ENCODE measurements at places on chromosomes 11 and 22.

DNA sequence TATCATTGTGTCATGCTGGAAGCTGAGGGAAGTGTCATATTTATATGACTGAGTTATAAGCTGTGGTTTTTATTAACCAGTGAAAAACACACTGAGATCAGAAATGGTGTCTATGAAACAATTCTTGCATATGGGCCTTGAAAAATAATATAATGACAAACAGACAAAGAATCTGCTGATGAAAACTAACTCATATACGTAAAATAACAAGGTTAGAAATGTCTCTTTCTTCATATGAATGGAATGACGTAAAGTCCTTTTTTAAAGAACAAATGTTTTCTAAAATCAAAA lies 48.8 kb upstream of the PHF21B start:
- DNase-seq, result no peak

DNA sequence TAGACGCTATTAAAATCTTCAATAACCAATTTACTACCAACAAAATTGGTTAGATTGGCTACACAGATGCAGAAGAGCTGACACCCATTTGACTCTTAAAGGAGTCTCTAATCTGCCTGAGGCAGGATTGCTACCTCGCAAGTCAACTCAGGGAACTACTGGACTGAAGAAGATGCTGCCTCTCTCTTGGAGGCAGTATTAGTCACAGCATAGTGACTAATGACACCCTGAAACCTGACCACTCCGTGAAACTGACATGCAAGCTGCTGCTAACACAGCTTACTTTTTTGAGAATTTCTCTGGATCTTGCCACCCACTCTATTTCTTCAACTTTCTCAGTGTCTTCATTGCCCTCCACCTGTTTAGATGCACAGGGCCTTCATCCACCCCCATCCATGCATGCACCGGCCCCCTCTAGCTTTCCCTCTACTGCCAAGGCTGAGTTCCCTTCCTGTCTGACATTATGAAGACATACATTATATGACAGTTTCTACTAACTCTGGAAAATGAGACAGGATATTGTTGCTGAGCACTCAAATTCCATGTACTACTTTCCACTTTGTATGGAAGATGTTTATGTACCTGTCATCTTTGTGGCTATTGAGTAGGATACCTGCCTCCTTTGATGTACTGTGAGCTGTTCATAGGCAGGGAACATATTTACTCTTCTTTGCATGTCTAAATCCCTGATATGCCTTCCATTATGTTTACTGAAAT lies 183.2 kb downstream of the MSANTD4 start:
- DNase-seq, result no peak

DNA sequence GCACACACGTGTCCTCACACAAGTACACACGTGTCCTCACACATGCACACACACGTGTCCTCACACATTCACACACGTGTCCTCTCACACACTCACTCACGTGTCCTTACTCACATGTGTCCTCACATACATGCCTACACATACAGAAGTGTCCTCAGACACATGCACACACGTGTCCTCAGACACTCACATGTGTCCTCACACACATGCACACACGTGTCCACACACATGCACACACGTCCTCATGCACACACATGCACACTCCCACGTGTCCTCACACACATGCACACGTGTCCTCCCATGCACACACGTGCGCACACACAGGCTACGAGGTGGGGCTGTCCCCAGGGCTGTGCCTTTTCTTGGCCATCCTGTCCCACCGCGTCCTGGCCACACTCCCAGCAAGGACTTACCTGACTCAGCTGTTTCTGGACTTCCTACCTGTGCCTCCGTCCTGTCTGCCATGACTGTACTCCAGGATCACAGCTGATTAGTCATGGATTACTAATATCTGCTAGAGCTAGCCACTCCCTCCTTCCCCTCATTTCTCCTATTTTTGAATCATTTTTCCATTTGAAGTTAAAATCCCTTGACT lies 990.2 kb downstream of the BRD1 start:
- no peak for DNase-seq

DNA sequence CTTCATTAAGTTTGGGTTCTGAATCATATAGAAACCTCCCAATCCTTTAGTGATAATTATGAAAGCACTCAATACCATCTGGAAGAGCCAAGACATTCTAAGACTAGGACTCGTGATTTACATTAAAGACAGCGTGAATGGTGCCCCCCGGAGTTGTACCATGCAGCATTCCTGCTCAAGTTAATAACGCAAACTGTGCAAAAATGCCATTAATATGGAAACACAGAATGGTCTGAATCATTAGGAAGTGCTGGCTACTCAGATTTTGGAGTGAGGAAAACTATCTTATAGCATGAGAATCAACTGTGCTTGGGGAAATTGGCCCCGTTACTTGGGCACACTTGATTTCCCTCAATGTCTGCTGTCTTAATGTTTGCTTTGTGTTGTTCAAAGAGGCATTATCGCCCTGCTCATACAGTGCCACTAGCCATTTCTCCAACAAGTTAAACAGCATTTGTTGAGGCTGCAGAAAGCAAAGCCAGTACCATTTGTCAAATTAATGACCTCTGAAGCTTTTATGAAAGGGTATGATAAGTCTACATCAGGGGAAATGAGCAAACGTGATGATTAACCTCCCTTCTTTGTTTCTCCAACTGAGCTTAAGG lies 18.5 kb upstream of the TPH1 start:
- DNase-seq, result no peak

- DNase-seq, result no peak
These were observed 87.5 kb downstream of the NAV2 start for GRCh38 chr11:19800162-19800561.

DNA sequence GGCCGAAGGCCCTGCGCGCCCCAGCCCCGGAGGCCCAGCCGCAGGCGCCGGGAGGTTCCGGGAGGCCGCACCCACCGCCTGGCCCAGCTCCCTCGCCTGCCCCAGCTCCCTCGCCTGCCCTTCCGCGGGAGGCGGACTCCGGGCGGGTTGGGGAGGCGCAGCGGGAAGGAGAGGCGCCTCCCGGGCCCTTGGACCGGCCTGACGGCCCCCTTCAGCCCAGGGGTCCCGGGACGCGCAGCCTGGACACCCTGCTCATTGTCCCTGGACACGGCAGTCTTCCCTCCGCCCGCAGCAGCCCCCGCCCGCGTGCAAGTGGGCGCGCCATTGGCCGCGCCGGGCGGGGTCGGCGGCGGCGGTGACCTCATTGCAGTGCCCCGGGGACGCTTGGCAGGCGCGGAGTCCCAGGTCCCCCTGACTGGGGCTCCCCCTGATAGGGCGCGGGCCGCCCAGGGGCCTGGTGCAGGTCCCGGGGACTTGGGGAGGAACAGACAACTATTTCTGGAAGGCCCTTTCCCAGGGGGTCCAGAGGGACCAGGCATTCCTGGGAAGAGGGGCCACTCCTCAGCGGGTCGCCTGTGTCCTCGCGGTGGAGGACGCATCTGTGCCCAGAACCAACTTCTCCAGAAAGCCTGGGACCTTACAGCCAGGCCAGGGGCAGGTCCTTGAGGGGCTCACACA lies 501 bp downstream of the CD151 start:
- DNase-seq, result no peak

- no peak for DNase-seq
These were observed 99.2 kb upstream of the RASSF10 start for GRCh38 chr11:12909879-12910278.

GRCh38 chr11:1667906-1668305 lies 29.1 kb upstream of the KRTAP5-6 start:
- DNase-seq, result no peak

DNA sequence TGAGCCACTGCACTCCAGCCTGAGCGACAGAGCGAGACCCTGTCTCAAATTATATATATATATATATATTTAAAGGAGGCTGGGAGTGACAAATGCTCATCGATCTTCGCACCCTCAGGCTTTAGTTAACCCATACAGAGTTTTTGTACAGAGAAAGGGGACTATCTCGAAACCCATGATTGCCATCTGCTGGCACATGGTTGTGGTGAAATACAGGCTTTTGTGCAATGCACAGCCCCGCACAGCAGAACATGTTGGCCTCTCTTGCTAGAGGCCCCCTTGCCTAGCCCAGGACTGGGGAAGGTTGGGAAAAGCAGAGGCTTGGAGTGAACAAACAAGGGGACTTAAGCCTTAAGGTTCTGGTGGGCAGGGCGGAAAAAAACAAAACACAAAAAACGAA lies 3.6 kb downstream of the MYBPC3 start:
- no peak for DNase-seq

- no peak for DNase-seq
These were observed 1144.5 kb upstream of the CCDC90B start for GRCh38 chr11:84430661-84431060.

DNA sequence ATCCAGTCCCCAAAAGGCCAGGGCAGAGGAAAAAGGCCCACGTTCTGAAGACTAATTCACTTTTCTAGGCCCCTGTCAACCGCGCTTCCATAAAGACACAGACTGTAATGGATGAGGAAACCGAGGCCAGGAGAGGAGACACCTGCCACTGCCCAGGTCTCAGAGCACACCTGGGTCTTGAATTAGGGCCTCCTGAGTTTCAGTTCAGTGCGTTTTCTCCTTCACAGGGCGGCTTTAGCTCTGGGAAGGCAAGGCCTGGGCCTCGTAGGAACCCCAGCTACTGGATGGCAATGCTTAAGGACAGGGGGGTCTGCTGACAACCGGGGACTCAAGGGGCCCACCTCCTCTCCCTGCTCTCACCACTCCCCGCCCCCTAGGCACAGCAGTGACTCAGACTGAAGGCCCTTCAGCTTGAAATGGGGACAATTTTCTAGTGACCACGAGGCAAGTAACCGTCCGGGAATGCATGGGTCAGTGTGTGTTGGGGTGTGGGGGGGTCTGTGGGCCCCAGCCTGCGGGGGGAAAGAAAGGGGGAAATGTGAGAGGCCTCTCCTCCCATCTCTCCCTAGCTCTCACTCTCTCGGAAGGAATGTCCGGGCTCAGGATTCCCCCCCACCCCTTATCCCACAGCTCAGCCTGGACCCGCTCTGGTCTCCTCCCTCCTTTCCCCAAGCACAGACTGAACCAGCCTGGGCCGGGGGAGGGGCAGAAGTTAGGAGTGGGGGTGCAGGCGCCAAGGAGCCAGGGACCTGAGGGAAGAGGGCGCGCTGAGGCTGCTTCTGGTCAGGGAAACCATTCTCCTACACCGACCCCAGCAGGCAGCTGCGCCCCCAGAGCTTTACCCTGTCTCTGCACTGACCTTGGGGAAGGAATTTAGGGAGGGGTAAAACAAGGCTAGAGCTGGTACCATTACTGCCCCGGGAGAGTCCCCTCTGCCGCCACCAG lies 17.2 kb downstream of the CREB3L1 start:
- DNase-seq, result no peak

GRCh38 chr11:77879218-77879617 lies 58.3 kb downstream of the AAMDC start:
- no peak for DNase-seq

DNA sequence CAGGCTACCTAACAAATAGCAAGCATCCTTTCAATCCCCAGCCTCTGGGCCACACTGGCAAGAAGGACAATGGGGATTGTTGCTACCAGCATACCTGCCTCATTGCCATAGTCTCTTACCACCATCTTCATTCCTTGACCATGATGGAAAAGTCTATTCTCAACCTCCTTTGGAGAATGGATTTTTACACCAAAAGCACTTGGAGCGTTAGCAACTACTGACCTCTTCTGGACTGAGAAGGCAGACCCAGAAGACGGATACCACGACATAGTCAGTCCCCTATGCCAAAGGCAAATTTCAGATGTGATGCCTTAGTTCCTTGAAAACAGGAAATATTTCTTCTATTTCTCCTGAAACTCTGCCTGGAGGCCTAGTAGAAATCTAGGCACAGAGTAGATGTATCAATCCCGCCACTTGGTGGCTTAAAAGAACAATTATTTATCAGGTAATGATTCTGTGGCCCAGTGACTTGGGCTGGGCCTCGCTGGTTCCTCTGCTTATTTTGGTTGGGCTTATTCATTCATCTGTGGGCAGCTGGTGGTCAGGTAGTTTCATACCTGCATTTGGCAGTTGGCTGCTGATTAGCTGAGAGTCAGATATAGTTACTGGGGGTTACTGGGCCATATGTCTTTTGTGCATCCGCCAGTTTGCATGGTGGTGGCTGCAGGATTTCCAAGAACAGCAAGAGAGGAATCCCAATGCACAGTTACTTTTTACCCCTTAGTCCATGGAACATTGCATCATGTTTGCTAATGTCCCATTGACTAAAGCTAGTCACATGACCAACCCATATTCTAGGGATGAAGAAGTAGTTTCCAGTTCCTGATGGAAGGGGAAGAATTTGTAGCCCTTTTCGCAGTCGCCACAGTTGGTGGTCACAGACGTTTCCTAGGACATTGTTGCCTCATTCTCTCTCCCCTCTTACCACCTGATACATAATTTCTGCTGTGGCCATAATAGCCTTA lies 75.2 kb downstream of the DHCR7 start:
- DNase-seq, result peak; percentile 41

GRCh38 chr11:43951231-43951630 lies 8.8 kb downstream of the C11orf96 start:
- no peak for DNase-seq

DNA sequence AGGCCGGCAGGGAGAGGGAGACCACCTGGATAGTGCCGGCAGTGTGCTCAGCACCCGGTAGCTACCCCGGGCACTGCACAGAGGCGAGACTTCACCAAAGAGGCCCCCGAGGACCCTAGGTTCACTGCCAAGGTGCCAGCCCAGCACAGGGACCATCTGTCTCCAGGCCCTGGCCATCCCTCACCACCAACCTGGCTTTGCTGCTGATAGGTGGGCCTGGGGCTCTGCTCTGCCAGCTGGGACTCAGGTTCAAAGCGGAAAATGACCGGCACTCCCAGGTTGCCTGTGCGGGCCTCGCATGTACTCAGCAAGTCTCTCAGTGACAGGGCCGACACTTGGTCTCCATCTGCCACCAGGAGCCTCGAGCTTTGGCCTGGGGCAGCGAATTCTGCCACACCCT lies 812.2 kb downstream of the BRD1 start:
- DNase-seq, result no peak

DNA sequence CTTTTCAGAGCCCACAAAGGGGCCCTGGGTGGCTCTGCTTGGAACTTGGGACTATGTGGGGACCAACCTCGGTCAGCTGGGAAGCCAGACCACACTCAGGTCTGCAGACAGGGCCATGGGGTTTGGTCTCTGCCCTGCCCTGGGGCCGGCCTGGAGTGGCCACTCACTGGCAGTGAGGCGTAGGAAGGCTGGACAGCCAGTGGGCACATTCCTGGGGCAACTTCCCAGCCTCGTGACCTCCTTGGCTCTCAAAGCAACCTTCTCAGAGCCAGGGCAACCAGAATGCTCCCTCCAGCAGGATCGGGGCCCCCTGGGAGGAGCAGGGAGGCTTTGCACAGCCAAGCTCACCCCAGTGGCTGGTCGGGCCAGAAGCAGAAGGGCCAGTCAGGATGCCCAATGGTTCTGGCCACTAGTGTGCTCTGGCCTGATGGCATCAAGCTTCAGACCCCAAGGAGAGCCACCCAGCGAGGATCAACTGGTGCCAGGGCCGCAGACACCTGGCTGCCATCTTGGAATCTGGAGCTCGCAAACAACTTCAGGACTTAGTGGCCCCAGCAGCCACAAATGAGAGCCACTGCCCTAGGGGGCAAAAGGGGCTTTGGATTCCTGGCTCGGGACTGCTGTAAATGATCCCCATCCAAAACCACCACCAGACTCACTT lies 87.1 kb downstream of the MYEOV start:
- no peak for DNase-seq
